Inflammatory macrophage treated with lipopolysaccharide for 4 hours (primary cell): ENCODE measurements at places on chromosomes 3 and 15.

- no peak for DNase-seq
Measured at GRCh38 chr3:157406394-157406793, 30.3 kb upstream of the PTX3 start.

- no peak for DNase-seq
Measured at GRCh38 chr3:125211523-125212090, 941 bp downstream of the SLC12A8 start.

DNA sequence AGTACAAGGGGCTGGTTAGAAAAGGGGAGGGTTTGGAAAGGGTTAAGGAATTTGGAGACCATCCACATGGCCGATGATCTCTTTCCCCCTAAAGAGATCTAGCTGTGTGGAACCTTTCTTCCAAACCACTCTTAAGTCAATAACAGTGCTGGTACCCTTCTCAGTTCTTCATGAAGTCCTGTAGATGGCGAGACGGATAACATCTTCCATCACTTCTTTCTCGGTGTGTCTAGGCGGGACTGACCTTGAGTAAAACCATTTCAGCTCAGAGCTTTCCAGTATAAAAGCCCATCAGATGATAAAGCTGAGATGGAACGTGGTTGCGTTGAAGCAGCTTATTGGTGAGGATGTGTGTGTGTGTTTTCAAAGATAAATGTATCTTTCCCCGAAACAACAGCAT, 151.5 kb upstream of the BHLHE40 start:
- no peak for DNase-seq

DNA sequence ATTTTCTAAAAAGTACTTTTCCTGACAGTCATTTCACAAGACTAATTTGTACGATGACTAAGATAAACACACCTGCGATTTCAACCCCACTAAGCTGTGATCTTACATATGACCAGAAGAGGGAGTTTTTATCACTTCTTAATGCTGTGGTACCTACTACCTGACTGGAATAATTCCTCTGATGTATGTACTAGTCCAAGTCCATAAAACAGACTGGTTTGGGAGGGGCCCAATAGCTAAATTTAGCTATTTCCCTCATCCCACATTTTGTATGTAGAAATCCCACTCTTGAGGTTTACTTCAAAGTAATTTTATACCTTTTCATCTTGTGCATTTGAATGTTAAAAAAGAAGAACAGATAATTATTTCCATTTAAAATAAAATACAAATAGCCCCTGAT, 49.7 kb upstream of the SCAANT1 start:
- DNase-seq: peak; percentile 19

DNA sequence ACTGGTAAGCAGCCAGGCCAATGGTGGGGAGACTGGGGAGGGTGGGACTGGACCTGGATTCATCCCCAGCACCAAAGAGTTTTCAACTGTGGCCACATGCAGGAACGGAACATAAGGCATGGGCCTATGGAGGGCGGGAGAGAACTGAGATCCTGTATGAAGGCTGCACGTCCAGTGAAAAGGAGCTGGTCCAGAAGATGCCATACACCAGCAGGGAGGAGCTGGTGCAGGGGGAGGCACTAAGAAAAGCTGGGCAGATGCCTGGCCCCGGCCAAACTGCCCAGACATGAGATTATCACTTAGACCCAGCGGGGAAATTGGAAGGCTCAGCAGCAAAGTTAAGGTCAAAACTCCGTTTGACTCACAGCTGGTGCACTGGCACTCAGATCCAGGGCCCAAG, 58.1 kb upstream of the MCF2L2 start:
- no peak for DNase-seq

GRCh38 chr3:11230832-11231231, 41.4 kb upstream of the ATG7 start:
- peak; percentile 87 for DNase-seq

DNA sequence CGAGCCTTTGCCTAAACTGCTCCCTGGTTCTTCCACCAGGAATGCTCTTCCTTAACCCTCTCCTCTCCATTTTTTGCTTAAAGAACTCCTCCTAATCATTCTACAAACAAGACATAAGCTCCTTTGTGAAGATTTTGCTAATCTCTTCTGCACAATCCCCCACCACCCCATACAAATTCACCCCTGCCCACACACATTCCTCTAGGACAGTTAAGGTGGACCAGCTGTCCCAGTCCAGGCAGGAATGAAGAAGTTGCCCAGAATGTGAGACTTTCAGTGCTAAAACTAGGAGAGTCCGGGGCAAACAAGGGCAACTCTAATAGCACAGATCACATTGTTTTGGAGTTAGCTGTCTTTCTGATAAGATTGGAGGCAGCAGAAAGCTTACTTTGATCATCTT, 13.9 kb upstream of the FAM174B start:
- no peak for DNase-seq

DNA sequence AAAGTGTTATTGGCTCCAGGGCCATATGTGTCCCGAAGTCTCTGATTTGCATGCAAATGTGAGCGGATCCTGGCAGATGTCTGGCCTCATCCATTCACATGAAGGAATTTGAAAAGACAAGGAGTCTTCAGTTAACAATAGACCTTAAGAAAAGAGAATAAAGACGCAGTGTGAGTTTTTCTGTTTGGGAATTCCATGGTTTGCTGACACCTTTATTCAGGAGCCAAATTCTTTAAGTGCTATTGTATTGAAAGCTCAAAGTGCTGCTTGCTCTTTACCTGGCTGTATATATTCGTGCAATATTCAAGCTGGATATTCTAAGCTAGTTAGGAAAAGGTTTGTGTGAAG, 2.2 kb downstream of the LRRN1 start:
- DNase-seq: no peak

GRCh38 chr3:136250903-136251460, 842 bp downstream of the PCCB start:
- DNase-seq: peak; percentile 43

DNA sequence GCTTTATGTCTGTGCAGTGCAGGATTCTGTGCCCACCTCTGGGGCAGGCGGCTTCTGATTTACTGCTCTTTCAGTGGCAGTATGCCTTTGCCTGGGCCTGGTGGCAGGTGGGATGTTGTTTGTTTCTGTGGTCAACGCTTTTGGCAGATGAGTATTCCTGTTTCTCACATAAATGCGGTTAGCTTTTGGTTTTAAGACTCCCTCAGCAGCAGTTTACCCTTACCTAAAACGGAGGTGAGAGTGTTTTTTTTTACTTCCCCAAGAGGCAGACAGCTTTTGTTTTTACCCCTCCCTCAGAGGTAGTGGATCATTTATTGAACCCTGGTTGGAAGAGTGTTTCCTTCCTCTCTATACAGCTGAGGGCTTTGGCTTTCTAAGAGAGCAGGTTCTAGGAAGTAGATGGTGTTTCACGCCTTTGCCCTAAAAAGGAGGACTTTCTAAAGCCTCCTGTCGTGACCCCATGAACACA, 134.1 kb upstream of the PLSCR5 start:
- no peak for DNase-seq

DNA sequence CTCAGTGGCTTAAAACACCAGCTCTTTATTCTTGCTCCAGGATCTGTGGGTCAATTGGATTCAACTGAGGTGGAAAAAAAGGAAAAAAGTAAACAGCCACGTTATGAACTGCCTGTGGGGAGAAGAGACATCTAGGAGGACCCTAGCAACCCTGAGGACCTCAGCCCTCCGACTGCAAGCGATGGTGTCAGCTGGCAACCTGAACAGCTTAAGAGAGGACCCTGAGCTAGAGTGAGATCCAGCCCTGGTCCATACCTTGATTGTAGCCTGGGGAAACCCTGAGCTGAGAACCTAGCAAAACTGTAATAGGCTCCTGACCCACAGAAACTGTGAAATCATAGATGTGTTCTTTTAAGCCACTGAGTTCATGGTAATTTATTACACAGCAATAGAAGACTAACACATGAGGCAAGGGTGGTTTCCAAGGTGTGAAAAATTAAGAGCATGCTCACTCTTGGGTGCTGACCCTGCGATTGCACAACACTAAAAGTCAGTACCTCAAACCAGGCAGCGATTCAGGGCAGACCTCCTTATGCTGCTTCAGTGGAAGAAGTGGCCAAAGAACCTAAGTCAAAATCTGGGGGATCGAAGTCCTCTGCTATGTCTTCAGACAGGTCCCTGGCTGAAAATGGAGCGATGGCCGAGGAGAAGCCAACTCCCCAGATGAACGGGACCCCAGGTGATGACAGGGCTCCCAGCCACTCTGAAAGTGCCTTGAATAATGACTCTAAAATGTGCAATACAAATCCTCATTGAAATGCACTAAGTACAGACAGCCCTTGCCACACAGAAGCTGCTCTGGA, 57.7 kb downstream of the GASK1A start:
- no peak for DNase-seq

- DNase-seq: no peak
Measured at GRCh38 chr3:122925756-122926155, 101.8 kb downstream of the SEMA5B start.

- DNase-seq: no peak
Measured at GRCh38 chr15:66252685-66253417, 699 bp downstream of the MEGF11 start.

- DNase-seq: no peak
Measured at GRCh38 chr3:151402349-151402748, 17.8 kb upstream of the P2RY12 start.

DNA sequence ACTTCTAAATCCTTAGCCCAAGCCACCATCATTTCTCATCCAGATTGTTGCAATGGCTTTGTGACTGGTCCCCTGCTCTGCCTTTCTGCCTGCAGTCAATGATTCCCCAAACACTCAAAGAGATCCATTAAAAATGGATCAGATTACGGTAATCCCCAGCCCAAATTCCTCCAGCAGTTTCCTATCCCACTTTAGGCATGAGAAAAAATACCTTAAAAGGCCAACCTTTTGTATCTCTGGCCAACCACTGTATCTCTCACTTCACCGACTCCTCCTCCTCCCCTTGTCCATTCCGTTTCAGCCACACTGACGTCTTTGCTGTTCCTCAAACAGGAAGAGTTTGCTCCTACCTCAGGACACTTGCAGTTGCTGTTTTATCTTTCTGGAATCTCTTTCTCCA, 20.9 kb upstream of the IL1RAP start:
- DNase-seq: no peak

GRCh38 chr15:52093539-52094510, 18.8 kb downstream of the BCL2L10 start:
- peak; percentile 63 for DNase-seq

DNA sequence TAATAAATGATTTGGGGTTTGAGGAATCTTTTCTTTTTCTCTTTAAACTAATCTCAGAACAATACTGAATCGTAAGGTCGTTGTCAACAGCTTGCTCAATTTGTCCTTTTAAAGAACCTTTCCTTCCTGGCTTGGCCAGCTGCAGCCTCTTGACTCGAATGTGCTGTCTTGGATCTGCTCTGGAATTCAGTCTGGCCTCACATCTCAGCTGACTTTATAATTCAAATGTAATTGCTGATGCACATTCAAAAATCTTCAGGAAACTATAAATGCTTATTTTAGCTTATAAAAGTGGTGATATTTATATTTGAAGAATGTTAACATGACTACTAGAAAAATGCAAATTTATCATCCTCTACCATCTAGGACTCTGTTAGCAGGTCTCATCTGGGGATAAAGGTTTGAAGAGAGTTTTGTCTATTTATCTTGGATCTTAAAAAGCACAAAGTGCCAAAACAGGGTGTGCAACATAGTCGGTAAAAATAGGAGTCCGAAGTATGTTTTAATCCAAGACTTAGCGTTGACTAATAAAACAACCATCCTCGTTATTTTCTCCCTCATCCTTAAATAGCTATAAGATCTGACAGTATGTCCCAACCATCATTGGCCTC, 1035.2 kb downstream of the MCTP2 start:
- DNase-seq: no peak

DNA sequence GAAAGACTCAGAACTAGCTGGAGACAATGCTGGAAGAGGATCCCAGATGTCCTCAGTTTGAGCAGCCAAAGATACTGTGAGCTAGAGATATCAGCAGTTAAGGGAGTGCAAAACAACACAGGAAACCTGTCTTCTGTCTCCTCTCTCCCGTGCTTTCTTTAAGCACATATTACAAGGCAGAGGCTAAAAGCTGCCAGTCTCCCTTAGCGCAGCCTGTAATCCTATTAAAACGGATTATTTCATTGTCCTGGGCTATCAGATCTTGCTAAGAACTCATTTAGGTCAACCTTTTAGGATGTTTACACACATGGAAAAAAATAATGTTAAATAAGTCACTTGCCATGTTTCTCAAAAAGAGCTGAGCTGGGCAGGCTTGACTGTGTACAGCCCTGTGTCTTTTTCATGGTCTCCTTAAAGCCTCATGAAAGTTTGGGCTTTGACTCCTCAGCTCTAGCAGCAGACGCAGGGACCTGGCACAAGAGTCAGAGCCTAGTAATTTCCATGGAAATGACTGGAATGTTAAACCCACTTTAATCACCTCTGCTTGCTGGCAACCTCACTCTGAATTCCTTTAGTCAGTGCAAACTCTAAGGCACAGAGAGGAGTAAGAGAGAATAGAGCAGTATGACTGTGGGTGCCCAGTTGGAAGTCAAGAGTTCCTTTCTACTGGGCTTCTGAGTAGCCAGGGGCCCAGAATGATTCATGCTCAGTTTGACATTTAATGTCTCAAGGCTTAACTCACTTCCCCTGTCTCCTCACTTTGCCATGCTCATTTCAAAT, 491.9 kb downstream of the NTRK3 start:
- peak; percentile 64 for DNase-seq

DNA sequence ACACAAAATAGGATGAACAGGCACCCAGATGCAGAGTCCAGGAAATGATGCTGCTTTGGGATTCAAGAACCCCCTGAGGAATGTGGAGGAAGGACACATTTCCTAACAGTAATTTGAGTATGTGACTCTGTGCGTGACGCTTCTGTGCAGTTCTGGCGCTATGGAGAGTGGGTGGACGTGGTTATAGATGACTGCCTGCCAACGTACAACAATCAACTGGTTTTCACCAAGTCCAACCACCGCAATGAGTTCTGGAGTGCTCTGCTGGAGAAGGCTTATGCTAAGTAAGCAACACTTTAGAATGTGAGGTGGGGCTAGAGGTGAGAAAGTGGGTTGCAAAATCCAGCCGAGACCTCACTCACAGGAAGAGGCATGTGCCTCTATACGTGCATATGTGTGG, 28.3 kb downstream of the CAPN3 start:
- DNase-seq: no peak

- no peak for DNase-seq
Measured at GRCh38 chr15:36988947-36989346, 111.4 kb downstream of the MEIS2 start.

DNA sequence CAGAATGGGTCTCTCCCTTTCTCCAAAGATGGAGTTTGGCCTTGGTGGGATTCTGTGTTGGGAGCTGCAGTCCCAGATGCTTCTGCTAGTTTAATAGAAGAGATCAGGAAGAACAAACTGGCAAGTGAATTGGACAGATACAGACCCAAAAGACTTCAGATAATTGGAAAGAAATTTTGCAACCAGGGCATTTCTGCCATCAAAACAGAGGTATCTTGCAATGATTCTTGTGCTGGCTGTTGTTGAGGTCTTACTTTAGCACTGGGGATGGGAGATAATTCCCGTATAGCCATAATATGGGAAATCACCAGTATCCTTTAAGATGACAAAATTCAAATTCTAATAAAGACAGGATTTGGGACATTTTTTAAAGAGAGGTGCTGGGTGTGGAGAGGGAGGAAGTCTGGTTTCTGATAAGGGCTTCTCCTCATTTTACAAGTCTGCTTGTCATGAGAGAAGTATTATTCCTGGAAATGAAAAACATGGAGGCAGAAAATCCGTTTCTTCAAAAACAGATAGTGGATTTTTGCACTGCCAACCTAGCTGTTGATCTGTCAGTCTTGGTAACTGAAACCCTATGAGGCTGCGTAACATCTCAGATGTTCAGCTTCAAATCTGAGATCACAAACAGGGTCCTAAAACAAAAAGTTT, 40.1 kb downstream of the FNDC3B start:
- DNase-seq: no peak

- DNase-seq: no peak
Measured at GRCh38 chr3:160635213-160635612, 41.7 kb upstream of the ARL14 start.
